ENCODE measurements at places on chromosomes 3 and 15. TPM values are rescaled to one million over a fixed set of nuclear protein-coding genes. Genes with fewer than 3 reads are reported as not detected.

DNA sequence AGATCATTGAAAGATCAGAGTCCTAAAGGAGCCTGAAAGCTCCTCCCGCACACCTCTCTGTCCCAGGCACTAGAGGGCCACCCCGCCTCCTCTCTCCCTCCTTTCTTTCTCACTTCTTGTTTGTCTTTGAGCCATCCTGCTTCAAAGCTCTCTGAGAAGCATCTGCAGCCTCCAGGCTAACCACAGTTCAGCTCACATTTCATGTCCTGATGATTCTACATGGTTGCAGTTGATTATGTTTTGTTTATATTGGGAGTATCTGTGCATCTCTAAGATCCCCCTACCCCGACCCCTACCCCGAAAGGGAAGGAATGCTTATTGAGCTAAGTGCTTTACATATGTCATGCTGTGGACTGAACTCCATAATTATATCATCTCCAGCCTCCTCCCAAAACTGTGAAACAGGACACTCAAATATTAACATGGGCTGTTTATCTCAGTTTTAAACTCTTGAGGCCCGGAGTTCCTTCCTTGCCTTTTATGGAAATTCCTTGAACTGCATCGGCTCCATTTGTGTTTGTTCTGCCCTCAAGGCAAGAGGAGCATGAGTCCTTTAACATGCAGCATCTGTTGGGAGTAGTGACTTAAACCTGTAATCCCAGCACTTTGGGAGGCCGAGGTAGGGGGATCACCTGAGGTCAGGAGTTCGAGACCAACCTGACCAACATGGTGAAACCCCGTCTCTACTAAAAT lies 30.9 kb downstream of the MGLL start:
- DNase-seq = peak; percentile 56

GRCh38 chr15:58864602-58865424 lies 68.7 kb downstream of the SLTM start:
- no peak for DNase-seq

DNA sequence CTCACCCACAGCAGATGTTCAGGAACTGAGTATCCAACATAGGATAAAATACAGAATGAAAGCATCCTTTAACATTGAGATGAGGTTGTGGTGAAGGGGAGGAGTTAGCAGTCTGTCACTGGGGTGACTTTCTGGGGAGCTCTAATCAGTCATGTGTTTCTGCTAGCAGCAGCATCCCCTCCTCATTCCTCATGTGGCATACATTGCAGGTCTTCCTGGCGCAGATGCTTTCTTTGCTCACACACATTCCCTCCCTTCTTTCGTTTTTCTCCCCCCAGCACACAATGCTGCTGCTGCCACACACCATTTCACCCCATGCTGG lies 135.0 kb downstream of the CACNA1D start:
- DNase-seq = no peak

The KCNMB2 gene
- polyA plus RNA-seq = 22.5 TPM

Data from left renal cortex interstitium (tissue), 4 donors.